ENCODE measurements at places on chromosomes 3 and 15.
A peak's percentile ranks its signal among the peaks of the same experiment; 100 is the strongest.

DNA sequence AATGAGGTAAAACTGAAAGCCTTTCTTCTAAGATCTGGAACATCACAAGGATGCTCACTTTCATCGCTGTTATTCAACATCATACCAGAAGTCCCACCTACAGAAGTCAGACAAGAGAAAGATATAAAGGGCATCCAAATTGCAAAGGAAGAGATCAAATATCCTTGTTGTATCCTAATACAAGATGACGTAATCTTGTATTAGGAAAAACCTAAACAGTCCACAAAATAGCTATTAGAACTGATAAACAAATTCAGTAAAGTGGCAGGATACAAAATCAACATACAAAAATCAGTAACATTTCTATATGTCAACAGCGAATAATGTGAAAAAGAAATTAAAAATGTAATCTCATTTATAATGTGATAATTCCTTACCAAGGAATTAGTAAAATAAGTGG, 195.1 kb upstream of the CBLB start:
- DNase-seq = no peak

- DNase-seq = peak; percentile 64
Measured at GRCh38 chr3:152071924-152072323, 196.8 kb upstream of the MBNL1 start.

DNA sequence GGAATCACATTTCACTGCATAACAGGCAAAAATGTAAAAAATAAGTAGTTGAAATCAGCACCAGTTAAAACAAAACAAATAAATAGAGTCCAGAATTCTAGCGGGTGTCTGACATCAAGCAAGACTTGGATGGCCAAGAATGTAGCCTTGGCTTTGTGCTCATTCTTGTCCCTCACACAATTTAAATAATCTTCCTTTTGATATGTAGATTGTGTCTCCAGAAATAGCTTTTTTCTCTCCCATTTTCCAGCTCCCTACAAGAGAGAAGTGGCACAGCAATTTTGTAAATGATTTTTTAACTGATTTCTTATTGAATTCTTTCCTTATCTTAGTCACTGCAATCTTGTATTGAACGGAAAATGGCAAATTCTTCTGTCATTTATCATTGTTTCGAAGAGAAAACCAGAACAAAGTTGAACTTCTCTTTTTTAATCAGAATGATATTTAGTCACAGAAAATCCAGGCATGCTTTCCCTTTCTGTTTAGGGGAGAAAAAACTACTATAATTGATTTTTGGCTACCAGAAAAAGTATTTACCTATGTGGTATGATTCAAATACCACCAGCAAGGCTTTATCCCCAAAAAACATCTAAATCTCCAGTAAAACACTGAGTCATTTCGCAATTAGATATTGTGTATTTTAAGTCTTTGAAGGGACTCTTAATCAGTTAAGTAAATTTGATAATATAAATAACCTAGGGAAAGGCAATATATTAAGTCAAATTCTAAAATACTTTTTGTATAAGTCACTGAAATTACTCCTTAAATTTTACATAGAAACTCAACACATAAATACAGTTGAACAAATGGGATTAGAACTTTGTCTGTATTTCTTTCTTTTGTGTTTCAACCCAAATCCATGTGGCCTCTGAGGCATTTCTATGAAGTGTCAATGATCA, 481.7 kb downstream of the GBE1 start:
- peak; percentile 13 for DNase-seq

- DNase-seq = peak; percentile 55
Measured at GRCh38 chr3:155079746-155080487, at the start of gene MME. Gene MME, plus strand, starts transcription at chr3:155080319. Its CDS starts 3,849 bp downstream, at chr3:155084168.

- DNase-seq = no peak
Measured at GRCh38 chr15:57193161-57193560, 183.1 kb upstream of the CGNL1 start.

GRCh38 chr3:51819709-51820406, 40.8 kb upstream of the IQCF6 start:
- DNase-seq = no peak

DNA sequence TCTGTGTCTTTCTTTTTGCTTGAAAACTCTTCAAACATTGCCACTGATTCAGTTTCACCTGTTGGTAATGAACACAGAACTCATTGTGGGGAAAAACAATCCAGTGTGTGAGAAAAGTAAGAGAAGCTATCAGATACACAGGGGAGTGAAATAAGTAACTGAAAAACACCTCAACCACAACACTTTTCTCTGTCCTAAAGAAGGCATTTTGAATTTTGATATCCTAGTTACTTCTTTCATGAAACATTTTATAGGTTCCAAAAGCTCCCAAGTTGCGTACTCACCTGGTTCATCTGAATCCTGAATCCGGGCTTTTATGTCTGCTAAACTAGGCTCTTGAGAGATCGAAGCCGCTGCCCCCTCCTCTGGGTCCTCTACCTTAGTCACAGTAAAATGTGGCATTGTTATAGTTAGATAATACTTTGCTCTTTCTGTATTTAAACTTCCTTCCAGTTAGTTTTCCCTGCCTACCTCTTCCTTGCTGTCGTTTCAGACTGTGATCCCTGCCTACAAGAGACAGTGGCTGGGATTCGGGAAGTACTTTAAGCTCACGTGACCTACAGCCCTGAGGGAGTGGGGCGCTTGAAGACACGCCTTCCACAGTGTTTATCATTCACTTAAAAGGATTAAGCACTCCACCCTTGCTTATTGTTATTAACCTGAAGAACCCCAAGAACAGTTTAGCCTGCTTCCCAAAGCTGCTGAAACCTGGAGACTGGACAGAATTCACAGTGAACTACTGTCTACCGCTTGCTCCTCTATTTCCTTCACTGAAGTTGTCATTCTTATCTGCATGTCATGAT, 19.1 kb downstream of the SLC12A6 start:
- peak; percentile 18 for DNase-seq

GRCh38 chr15:42402455-42403205, 43.3 kb downstream of the CAPN3 start:
- DNase-seq = no peak

- DNase-seq = no peak
Measured at GRCh38 chr3:38610934-38611333, 38.6 kb downstream of the SCN5A start.

- DNase-seq = no peak
Measured at GRCh38 chr15:51160484-51160883, 65.8 kb upstream of the TNFAIP8L3 start.

DNA sequence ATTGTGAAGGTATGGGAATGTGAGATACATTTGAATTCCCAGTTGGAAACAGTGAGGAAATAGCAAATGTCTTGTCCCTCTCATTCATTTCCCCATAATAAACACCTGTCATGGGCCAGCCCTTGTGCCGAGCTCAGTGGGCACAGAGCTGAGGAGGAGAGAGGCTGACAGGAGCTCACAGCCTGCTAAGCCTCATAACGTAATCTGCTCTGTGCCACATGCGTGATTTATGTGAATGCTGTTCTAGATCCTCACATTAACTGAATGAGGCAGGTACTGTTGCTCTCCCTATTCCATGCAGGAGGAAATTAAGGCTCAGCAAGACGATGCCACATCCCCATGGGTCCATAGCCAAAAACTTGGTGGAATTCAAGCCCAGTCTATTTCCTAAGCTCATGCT, 35.2 kb upstream of the RHO start:
- DNase-seq = no peak

- no peak for DNase-seq
Measured at GRCh38 chr3:8658306-8659212, 14.0 kb upstream of the SSUH2 start.

- no peak for DNase-seq
Measured at GRCh38 chr3:171776411-171776810, 33.9 kb downstream of the PLD1 start.

Measured in HFFc6 (cell line).